NCI-H774 (cell line): ENCODE measurements at places on chromosomes 3 and 15.
A peak's percentile ranks its signal among the peaks of the same experiment; 100 is the strongest.

- no peak for DNase-seq
Observed at GRCh38 chr3:187334904-187335303, 33.3 kb upstream of the RTP4 start.

DNA sequence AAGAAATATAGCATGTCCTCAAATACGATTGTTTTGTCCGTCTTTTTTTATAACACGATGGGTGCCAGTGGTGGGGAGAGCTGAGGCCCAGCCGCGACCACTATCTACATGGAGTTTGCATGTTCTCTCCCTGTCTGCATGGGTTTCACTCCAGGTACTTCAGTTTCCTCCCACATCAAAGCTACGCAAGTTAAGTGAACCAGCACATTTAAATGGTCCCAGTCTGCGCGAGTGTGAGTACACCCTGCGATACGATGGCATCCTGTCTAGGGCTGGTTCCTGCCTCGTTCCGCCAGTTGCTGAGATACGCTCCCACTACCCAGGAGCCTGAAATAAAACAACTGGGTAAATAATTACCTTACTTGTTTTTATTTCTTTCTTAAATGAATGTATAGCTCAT, 40.6 kb downstream of the ATP13A3 start:
- DNase-seq: peak; percentile 48

DNA sequence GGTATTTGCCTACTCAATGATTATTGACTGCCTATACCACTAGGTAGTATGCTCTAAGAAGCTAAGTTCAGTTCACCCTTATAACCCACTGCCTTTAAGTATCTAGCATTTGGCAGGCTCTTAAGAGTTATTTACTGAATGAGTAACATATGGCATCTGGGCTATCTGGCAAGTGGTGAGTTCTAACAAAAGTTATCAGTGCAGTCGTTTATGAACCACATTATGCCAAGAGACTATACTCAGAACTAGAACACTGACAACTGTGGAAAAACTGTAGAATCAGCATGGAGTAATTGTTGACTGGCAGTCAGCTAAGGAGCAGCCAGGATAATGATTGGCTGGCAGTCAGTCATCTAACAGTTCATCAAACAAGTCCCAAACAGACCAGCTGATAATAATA, 25.8 kb downstream of the RAF1 start:
- no peak for DNase-seq

- DNase-seq: no peak
Observed at GRCh38 chr3:115709931-115710330, 86.6 kb downstream of the GAP43 start.

DNA sequence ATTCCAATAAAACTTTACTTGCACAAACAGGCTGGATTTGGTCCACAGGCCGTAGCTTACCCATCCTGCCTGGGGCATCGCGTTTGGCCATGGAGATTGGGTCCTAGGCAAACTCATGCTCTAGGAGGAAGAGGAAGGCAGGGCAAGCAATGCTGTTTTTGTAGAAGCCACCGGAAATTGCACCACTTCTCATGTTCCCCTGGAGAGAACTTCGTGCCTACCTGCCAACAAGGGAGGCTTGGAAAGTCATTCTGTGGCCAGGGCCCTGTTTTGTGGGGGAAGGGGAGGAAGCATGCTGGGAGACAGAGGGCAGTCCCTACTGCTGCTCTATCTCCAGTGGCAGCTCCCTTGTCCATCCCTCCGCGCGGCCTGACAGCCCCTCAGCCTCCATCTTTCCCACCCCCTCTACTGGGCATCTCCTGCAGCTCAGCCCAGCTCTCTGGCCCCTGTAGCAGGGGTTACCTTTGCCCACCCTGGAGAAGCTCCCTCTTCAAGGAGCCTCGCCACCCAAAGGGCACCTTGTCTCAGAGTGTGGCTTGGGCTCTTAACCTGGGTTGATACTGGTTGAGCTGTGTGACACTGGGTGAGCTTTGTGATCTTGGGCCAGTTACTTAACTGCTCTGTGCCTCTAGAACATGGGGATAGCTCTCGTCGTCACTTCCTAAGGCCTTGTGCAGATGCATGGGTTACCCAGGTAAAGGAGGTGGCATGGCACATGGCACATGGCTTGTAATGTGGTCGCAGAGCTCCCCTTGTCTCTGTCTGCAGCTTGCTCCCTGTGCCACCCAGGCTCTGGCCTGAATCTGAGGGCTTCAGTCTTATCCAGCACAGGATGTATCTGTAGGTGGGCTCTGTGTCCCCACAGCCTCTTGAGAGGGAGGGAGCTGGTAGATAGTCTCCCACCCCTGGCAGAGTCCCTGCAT, 6.1 kb downstream of the ABTB1 start:
- DNase-seq: no peak

DNA sequence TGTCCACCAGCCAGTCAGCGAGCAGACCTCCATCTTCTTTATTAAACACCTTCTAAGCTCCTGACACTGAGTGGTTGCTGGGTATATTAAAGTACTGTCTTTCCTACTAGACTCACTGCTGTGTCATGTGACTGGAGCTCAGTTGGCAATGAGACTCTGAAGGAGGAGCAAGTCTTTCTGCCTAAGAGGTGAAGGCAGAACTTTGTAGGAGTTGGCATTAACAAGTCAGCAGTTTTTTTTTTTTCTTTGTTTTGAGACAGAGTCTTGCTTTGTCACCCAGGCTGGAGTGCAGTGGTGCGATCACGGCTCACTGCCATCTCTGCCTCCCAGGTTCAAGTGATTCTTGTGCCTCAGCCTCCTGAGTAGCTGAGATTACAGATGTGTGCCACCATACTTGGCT, 62.2 kb downstream of the ABHD5 start:
- no peak for DNase-seq
